ENCODE measurements at places on chromosomes 6 and 20. TPM values are rescaled to one million over a fixed set of nuclear protein-coding genes. Genes with fewer than 3 reads are reported as not detected.

Gene ABHD16B
- total RNA-seq: not detected

Gene TGM2
- 60.8 TPM for total RNA-seq

Gene EGFL8
- total RNA-seq: 3.9 TPM

Gene WFDC2
- total RNA-seq: 1.0 TPM

Gene ZNF165
- total RNA-seq: 4.7 TPM

Gene PGBD1
- total RNA-seq: 1.8 TPM

Gene BTNL2
- not detected for total RNA-seq

Gene TAGAP
- 167 TPM for total RNA-seq

Gene TGM3
- not detected for total RNA-seq

Gene NNAT
- not detected for total RNA-seq

Gene XKR7
- total RNA-seq: 0.10 TPM

Gene PPP1R18
- total RNA-seq: 121 TPM

Gene LRRC73
- total RNA-seq: 0.99 TPM

Gene BANF2
- not detected for total RNA-seq

Gene ENPP1
- total RNA-seq: 0.42 TPM

Gene SLC2A10
- not detected for total RNA-seq

Gene C2
- total RNA-seq: 3.4 TPM

Gene EPPIN
- total RNA-seq: not detected

Gene GNAS-AS1
- total RNA-seq: 1.5 TPM

Gene PHACTR3
- not detected for total RNA-seq

Gene ASIP
- total RNA-seq: not detected

Gene ZNFX1
- total RNA-seq: 38.8 TPM

Gene EFCAB8
- total RNA-seq: 3.8 TPM
